ENCODE measurements at places on chromosomes 6 and 20.

DNA sequence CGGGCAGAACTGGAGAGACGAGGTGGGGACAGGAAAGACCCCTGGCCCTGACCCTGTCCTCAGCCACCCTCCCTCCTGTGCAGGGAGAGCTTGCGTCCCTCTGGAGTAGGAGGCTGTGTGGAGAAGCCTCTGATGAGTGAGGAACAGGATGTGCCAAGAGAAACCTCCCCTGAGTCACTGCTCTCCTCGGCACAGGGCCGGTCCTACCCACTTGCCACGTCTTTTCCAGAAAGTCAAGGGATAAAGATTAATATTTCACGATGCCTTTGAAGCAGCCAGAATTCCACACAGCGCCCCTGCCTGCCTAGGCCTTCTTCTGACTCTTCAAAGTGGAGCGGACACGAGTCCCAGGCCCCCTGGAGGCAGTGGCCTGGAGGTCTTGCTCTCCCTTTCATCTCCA, 34.9 kb upstream of the THBS2 start:
- DNase-seq = no peak

DNA sequence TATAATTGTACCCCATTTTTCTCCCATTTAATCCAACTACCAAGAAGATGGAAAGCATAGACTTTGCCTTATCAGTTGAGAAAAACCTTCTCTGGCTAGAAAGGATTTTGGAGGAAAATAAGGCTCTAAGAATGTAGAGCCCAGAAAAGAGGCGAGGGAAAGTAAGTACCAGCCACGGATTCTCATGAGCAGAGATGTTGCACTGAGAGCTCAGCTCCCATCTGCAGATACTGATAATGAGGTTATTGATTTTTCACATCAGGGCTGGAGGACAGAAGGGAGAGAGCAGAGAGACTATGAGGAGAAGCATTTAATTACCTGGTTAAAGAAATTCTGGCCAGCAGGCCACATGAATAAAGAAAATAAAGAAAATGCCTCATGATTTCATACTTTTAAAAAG, 104.4 kb upstream of the FAM184A start:
- no peak for DNase-seq

GRCh38 chr6:36430351-36430750, 12.3 kb downstream of the PXT1 start:
- no peak for DNase-seq

- no peak for DNase-seq
Observed at GRCh38 chr20:16178546-16179135, 394.6 kb downstream of the KIF16B start.

DNA sequence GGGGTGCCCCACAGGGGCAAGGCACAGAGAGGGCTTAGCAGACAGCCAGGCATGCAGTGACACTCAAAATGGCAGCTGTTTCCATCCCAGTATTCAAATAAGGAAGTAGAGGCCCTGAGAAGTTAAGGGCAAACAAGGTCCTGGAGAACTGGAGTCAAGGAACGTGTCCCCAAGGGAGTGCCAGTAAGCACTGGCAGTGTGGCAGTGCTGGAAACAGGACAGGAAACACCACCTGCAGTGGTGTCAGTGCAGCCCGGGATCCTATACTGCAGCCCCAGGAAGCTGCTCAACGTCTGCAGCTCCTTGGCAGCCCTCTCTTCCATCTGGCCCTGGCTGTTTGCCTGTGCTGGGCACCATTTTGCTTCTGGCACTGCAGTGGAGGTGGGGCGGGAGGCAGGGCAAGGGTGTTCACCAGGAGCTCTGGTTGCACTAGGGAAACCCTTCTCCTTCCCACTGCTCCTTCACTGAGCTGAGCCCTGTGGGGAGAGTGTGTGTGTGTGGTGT, 56.3 kb downstream of the EDN3 start:
- no peak for DNase-seq

DNA sequence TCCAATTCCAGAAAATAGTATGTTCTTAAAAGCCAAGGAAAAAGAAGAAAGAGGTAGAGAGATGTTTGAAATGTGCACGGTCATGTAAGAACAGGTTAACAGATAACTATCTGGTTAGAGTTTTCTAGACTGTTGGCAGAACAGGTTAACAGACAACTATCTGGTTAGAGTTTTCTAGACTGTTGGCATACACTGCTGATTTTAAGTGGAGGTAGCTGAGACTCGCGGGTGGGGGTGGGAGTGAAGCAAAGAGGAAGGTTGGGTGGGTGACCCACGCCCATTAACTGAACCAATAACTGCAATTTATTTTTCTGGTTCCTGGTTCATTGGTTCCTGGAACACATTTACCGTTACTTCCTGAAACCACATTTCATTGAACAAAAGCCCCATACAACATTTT, 157.5 kb downstream of the ELOVL4 start:
- no peak for DNase-seq

- DNase-seq = no peak
Observed at GRCh38 chr6:40355066-40355465, 232.1 kb downstream of the LRFN2 start.

DNA sequence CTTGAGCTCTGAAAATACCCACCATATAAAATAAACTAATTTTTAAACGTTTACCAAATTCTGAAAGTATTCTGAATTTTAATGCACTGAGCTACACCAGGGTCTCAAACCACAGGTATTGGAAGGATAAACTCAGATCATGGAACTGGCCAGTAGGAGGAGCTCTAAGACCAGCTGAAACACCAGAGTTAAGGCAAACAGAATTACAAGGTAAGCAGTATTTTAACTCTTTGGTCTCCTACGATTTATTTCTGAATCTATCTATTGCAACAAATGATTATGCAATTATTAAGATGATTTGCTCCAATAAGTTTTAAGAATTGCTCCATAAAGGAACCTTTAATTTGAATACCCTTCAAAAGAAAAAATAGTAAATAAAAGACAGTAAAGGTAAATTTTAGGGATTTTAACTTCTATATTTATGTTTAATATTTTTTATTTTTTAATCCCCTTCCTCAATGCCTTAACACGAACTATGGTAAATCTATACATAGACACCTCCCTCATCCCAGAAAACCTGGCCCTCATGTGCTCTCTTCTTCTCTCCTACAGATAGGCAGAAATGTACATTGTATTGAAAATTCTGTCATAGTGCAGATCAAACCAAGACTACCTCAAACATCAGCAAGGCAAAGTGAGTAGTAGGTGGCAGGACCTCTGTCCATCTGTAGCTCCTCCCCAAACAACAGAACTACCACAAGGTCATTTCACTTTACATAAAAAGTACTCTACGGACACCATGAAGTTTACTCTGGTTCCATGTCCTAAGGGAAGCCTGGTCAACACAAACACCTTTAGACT, 58.4 kb downstream of the SMLR1 start:
- DNase-seq = peak; percentile 67

Data from activated naive CD4-positive, alpha-beta T cell treated with anti-CD3 and anti-CD28 coated beads, Interleukin-2, amount 50 U/mL, for 16 hours (primary cell).